ENCODE measurements at places on chromosomes 1 and 21.

DNA sequence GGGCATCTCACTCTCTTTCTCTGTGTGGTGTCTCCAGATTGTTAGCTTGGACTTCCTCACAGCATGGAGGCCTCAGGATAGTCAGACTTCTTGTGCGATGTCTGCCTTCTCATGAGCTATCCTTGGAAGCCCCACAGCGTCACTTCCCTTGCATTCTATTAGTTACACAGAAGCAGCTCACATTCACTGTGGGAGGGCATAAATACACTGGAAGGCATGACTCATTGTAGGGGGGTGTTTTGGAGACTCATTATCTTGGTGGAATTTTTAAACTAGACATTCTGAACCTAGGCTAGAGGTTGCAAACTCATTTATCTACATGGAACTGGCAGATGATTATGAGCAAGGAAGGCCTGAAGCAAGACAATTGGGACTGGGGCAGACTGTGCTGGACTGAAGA is 21.4 kb upstream of the FASLG start:
- no peak for DNase-seq

GRCh38 chr1:84078108-84078841 is 65.8 kb upstream of the PRKACB start:
- DNase-seq = no peak

DNA sequence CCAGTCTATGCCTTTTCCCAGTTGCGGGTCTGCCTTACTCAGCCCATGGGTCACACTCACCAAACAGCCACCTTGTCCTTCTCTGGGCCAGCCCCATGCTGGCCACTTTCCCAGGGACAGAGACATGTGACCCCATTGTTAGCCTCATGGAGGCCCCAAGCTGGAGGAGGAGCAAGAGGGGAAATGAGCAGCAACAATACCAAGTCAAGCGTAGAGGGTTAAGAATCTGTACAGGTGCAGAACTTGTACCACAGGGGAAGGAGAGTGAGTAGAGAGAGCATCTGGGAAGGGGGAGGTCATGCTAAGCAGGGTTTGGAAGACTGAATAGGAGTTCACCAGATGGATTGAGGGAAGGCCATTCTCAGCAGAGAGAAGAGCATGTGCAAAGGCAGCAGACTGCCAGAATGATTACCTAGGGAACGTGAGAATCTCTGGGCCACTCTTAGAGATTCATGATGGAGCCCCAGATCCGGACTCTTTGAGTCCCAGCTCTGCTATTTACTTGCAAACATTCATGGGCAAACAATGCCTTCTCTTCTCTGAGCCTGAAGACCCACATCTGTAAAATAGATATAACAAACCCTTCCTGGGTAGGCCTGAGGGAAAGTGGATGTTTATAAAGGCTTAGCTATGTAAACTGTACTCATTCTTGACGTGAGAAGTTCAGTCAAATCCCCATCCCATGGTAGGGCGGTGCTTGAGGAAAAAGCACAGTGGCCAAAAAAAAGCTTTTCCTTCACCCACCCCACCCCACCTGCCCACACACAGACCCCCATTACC is 2.8 kb upstream of the SLC2A1 start:
- DNase-seq = no peak

DNA sequence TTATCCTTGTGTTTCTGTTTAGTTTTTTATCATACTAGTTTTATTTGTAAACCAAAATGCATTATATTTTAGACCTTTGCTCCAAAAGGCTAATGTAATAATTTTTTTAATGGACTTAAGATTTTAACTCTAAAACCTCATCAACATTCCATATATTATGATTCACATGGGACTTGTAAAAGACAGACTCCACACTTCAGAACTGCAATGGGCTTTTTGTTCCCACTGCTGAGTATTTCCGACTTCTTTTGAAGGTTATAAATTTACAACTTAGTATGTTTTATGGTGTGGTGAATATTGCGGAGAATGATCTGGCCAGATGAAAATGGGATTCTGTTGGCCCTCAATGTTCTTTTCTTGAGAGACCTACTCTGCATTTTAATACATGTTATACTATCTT is 678.5 kb downstream of the USP25 start:
- DNase-seq = no peak

GRCh38 chr1:7420098-7420445 is 351.0 kb upstream of the VAMP3 start:
- no peak for DNase-seq

- no peak for DNase-seq
Measured at GRCh38 chr1:162023547-162024501, at the start of gene OLFML2B. TSS of gene OLFML2B (minus strand) at chr1:162023869. CDS start at chr1:162023430, 439 bp downstream.

- no peak for DNase-seq
Measured at GRCh38 chr1:91548376-91549040, 47.9 kb downstream of the CDC7 start.

DNA sequence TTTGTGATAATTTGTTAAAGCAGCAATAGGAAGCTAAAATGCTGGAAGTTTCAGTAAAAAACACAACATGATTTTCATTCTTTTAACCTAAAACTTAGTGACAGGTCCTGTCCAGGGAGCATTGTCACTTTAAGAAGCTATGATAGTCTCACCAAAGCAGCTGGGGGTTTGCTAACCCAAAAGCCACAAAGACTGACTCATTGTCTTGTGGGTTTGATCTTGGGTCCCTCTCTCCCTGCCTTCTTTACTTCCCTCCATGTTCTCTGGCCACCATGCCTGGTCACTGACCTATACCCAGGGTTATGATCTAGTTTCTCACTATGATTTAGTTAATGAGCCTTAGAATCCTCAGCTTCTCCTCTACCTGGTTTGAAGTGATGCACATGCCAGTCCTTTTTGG is 213.5 kb upstream of the PTGFR start:
- DNase-seq = no peak

GRCh38 chr1:71339238-71339637 is 258.4 kb upstream of the ZRANB2 start:
- DNase-seq = no peak

DNA sequence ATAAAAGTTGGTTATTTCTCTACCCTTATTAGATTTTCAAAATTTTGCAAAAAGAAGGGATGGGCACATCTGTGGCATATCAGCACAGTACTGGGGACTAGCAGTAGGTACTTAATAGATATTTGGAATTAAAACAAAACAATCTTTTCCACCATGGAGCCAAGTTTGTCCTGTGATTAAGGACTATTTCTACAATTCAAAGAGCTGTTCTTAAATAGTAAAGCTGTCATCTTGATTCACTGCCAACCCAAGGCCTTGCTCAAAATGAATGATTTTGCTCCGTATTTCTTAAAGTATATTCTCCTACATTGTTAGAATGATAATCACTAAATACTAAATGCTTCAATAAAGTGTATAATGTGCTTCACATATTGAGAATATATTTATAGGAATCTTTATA is 169.9 kb downstream of the S1PR1 start:
- no peak for DNase-seq

DNA sequence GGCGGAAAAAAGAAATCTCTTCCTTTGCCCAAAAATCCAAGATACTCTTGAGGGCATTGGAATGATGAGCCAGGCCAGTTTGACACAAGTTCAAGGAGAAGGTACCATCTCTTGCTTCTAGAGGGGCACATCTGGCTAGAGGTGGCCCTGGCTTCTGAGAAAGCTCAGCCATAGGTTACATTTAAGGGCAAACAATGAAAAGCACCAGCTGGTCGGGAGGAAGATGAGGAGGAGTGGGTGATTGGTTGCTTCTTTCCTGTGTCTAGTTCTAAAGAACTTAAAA is 132.0 kb downstream of the DHRS3 start:
- DNase-seq = no peak
